AG04450 (cell line): ENCODE measurements at places on chromosomes 5 and 9.
A peak's percentile ranks its signal among the peaks of the same experiment; 100 is the strongest.

- no peak for DNase-seq
Measured at GRCh38 chr9:99057665-99058625, 47.0 kb upstream of the TGFBR1 start.

- no peak for DNase-seq
Measured at GRCh38 chr9:106207298-106207697, 513.0 kb downstream of the TMEM38B start.

- DNase-seq, result no peak
Measured at GRCh38 chr5:1931604-1932231, 49.0 kb upstream of the IRX4 start.

GRCh38 chr9:129365196-129365595 is 187.1 kb upstream of the IER5L start:
- no peak for DNase-seq

GRCh38 chr9:18492612-18493011 is 18.7 kb downstream of the ADAMTSL1 start:
- DNase-seq, result no peak

GRCh38 chr5:43041110-43041668 is 1.1 kb upstream of the ANXA2R start:
- no peak for DNase-seq

- no peak for DNase-seq
Measured at GRCh38 chr5:80128141-80128540, 93.0 kb downstream of the THBS4 start.

GRCh38 chr9:114445616-114446015 is 57.8 kb upstream of the AKNA start:
- DNase-seq, result no peak

- DNase-seq, result no peak
Measured at GRCh38 chr5:151283120-151283825, 20.3 kb downstream of the SLC36A3 start.

DNA sequence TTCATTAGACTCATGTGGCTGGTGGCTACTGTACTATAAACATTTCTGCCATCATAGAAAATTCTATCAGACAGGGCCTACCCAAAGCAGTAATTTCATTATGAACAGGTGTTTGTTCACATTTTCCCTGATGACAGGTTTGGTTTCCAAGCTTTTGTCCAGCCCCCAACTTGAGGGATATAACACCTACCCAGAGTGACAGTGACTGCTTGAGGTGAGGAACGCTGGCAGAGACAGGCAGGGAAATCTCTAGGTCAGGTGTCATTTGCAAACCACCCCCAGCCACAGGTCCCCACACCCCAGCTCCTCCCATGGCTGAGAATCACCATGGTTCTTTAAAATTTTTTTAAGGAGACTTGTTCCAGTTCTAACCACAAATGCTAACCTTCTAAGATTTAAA is 25.5 kb downstream of the GOLM1 start:
- no peak for DNase-seq

DNA sequence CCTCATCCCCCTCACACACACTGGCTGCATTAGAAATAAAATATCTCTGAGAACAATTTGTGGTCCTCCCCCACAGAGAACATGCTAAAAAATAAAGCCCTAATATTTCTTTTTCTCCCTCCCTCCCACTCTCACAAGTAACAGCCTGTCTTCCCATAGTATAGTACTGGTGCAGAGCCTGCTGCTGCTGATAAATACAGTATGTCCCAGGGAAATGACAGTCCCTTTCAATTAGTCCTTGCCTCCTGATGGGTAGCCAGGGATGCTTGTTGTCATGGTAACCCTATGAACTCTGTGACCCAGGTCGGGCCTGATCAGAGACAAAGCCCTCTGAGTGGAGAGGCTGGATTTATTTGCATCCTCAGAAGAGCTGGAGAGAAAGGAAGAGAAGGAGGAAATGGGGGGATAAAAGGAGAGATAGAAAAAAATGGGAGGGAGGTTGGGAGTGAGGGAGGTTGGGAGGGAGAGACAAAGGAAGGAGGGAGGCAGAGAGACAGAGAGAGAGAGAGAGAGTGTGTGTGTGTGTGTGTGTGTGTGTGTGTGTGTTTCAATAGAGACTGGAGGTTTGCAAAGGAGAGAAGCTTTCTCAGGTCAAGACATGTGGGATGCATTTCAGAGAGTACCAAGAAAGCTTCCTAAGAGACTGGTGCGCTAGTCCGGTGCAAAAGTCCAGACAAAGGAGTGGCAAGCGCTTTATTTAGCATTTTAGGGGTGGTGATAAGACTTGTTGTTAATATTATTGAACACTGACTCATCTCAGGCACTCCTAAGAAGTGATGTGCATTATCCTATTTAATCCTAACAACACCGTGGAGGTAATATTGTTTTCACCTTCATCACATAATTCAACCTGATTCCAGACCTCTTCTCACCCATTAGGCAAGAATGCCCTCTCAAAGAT is 260.8 kb downstream of the FAM114A2 start:
- no peak for DNase-seq

DNA sequence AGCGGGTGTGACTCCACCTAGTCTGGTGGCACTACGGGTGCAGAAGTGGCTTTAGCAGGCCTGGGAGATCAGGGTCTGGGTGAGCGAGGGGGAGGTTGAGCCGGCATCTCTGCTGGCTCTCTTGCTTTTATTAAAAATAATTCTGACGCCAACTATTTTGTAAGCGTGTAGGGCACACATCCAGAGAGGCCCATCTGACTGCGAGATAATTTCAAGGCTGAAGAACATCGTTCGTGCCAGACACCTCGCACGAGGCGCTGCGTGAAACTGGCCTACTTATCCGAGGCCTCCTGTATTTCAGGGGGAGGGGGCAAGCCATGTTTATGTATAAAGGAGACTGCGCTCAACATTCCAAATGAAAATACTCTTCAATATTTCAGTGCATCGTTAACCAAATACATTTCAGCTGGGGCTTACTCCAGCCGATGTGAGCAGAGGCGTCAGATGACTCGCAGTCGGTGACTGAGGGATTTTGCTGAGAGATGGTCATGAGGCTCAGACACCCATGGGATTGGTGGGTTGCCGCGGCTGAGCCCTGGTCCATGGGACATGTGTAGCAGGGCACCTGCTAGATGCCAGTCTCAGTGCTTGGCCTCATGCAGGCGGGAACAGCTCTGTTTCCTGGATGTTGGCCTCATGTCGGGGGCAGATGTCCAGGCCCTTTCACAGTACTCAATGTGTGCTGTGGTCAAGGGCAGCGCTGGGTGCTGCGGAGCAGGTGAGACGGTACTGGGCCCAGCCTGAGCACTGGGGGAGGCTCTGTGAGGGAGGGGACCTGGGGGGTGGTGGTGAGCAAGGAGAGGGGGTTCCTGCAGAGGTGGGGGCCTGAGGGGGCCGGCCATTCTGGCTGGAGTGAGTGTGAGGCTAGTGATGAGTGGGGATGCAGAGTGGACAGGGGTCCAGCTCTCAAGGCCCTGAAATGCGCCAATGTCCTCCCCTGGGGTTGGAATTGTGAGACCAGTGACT is 201.5 kb downstream of the DAB2IP start:
- no peak for DNase-seq

DNA sequence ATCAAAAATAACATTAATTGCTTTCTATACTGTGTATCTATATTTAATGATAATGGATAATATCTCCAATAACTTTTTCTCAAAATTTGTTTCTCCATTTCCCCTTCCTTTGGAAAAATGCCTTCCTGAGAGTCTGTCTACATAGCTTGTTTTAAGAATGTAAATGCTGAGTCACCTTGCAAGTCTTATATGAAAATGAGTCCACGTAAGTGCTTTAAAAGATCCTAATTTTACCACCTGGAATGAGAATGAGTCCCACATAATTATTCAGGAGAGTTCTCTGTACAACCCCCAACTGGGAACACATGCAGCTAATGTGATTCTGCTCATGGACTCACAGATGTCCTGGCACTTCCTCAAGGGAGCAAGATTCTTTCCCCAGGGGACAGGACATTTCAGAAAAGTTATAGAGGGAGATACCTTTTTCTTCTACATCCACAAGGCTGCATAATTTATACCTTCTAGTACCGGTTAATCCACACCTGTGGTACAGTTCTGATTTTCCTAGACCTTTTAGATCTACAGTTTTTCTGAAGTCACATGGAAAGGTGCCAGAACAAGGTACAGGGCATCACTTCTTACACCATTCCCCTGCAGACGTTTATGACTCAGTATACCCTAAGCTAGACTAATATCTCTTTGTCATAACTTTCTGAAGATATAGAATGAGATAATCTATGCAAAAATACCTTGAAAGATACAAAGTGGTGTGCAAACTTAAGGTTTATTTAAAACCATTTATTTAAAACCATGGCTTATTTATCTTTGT is 314.1 kb downstream of the CETN3 start:
- DNase-seq, result no peak

DNA sequence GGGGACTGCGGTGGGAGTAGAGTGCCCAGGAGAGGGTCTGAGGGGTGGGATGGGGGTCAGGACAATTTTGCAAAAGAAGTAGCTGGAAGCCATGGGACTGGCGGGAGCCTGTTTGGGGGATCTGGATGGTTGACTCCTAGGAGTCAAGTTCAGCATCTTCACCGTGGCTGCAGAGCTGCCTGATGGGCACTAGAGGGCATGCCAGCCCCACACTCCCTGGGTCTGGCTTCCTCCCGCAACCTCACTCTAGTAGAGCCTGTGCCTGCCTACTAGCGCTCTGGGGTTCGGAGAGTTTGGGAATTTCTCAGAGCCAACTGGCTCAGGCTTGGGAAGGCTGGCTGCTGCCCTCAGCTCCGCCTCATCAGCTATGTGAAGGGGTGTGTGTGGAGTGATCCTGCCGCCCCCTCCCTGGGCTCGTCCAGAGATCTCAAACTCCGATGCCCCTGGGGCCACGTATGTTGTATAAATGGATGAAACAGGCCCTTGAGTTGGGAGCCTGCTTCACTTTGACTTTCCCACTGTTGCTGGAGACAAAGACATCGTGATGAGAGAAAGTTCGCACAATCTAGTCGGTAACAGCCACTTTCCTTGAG is 10.8 kb downstream of the TSPAN17 start:
- DNase-seq, result peak; percentile 24

DNA sequence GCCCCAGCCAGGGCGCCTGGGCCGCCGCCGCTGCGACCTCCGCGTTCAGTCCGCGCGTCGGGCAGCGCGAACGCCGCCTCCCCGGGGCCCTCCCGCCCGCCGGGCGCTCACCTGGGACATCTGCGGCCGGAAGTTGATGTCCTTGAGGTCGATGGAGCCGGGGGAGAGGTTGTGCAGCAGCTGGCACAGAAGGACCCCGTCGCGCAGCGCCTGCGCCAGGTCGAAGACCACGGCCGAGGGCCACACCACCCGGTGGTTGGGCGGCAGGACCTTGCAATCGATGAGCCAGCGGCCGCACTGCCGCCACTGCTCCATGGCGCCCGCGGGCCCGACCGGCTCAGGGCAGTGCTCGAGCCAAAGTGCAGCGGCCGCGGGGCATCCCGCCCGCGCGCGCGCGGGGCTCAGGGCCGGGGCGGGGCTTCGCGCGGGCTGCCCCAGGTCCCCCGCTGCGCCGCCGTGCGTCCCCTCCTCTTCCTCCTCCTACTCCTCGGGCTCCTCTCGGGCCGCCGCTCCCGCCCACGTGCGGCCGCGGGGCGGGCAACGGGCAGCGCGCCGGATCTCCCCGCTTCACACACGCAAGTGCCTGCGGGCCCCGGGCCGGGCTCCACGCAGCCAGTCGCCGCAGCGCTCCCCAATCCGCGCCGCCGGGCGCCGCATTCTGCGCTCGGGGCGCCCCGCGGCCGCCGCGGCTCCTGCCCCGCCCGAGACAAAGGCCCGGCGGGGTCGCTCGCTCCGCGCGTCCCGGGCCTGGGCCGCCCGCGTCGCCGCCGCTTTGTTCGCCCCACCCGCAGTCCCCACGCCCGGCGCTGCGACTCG is at the start of gene VAV2:
TSS of gene VAV2 (minus strand) at position 361 of the 816 bp plus-strand sequence. CDS start at position 315, 46 bp downstream.
- DNase-seq, result no peak

DNA sequence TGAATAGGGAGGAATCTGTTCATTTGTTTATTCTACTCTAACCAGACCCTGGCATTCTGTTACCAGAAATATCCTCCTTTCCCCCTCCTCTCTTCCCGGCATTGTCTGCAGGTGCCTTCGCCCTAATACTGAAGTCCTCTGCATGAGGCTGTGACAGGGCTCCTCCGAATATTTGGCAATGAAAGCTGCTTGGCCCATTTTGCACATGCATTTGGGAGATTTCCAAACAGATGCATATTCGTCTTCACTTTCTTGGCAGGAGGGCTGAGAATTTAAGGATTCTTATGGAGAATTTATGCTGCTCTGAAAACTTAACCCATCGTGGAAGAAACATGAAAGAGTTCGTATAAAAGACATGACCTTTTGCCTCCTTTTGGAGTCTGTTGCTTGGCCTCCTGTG is 484.0 kb downstream of the ZNF608 start:
- DNase-seq, result no peak

DNA sequence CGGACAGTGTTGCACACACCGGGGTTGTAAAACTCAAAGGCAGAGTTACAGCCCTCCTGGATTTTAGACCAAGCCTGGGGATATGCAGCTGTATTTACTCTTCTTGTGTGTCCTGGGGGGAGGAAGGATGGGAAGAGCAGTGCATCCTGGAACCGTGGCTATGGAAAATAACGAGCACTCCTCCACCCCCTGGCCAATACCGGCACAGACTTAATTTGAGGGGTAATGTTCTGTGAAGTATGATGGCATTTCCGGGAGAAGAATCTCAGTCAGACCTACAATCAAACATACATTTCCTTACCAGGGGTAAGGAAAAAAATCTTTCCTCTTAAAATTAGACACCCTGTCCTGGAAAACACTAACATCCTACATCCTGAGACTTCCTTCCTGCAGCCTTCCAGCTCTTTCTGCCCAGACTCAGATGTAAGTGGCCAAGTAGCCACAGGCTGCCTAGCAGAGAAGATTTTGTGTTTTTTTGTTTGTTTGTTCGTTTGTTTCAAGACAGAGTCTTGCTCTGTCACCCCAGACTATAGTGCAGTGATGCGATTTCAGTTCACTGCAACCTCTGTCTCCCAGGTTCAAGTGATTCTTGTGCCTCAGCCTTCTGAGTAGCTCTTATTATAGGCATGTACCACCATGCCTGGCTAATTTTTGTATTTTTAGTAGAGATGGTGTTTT is 11.0 kb upstream of the ERMP1 start:
- DNase-seq, result no peak

GRCh38 chr5:132459983-132460838 is 30.4 kb downstream of the IRF1 start:
- DNase-seq, result no peak

DNA sequence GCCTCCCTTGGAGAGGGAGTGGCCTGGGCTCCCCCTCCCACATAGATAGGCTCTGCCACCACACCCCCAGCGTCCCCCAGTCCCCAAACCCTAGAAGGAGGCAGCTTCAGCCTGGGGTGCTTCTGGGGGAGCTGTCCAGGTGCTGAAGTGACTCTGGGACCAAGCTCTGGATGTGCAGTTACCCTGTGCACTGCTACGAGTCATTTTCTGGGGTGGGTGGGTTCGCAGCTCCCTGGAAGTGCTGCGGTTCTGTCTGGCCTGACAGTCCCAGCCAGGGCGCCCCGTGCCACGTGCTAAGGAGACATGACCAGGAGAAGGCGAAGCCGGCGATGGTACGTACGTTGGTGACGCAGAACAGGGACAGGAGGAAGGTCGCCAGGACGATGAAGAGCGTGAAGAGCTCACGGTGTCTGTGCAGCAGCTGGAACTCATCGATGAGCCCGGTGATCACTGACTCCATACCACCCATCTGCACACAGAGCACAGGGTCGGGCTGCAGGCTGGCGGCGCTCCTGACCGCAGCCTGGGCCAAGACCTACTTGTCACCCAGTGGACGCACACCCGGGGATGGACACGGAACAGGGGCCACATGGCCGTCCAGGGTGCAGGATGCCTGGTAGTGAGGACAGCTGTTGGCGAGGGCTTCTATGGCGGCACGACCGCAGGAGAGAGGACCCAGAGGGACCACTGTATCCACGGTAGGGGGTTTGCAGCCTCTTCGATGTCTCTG is 35.7 kb downstream of the SLC6A3 start:
- DNase-seq, result no peak

GRCh38 chr5:133713751-133714150 is 101.4 kb upstream of the FSTL4 start:
- no peak for DNase-seq
